ENCODE measurements at places on chromosomes 11 and 22. TPM values are rescaled to one million over a fixed set of nuclear protein-coding genes. Genes with fewer than 3 reads are reported as not detected.

The PGR gene
- total RNA-seq: not detected

The MRPL17 gene
- 132 TPM for total RNA-seq

The INS gene
- total RNA-seq: not detected

The HIKESHI gene
- 56.4 TPM for total RNA-seq

The RASL10A gene
- total RNA-seq: 0.65 TPM

The PNPLA3 gene
- 1.6 TPM for total RNA-seq

The GRM5 gene
- total RNA-seq: not detected

The ADORA2A gene
- total RNA-seq: 27.7 TPM
